H1 (cell line): ENCODE measurements at places on chromosomes 7 and 10. TPM values are rescaled to one million over a fixed set of nuclear protein-coding genes. Genes with fewer than 3 reads are reported as not detected.

ALDH18A1 gene
- total RNA-seq, result 122 and 128 TPM in 2 replicates

NOM1 gene
- 29.1 and 31.6 TPM in 2 replicates for total RNA-seq

EPDR1 gene
- total RNA-seq, result 5.9 and 6.4 TPM in 2 replicates

KNDC1 gene
- total RNA-seq, result 16.7 and 19.3 TPM in 2 replicates

GRCh38 chr7:94115316-94115715 lies 111.2 kb upstream of the BET1 start:
- DNase-seq, result no peak

- no peak for DNase-seq
Observed at GRCh38 chr10:92218569-92218968, 72.3 kb downstream of the CPEB3 start.

DNA sequence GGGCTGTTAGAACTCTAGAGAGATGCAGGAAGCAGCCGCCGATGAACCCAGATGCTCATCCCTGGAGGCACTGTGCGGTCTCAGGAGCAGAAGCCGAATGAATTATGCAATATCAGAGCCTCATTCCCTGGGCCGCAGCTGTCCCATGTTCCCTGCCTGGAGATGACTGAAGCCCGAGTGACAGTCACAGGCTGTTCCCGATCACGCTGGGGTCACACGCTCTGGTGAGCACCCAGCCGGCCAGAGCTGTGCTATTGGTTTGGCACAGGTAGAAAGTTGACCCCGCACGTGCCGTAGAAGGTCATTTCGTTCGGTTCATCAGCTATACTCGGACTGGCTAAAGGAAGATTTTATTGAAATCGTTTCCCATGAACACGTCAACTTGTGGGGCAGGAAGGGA lies 140.5 kb upstream of the SH2B2 start:
- no peak for DNase-seq

- no peak for DNase-seq
Observed at GRCh38 chr7:28036696-28037095, 143.9 kb downstream of the JAZF1 start.

GRCh38 chr10:28304032-28304571 lies 1.2 kb upstream of the MPP7 start:
- no peak for DNase-seq
